HFFc6 (cell line): ENCODE measurements at places on chromosomes 5 and 9. TPM values are rescaled to one million over a fixed set of nuclear protein-coding genes. Genes with fewer than 3 reads are reported as not detected.

DNA sequence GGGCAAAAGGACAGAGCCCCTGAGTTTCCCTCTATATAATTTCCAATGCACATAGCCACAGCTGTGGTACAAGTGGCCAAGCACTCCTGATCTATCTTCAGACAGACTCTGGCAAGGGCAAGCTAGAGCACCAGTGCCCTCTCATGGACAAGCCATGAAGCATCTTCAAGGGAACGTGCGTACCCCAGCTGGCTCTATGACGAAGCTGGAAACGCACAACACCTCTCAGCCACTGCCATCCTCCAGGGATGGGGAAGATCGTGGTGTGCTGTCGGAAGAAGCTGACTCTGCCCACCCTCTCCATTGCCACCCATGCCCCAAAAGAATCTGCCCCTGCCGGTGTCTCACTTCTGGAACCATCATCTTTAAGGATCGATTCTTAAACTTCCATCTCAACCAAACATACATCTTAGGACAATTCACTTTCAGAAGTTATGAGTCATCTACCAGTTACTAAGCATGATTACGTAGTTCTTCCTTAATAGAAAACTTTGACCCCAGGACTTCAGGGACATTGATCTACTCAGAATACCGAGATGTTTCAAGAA is 482.9 kb downstream of the AGTPBP1 start:
- peak; percentile 32 for DNase-seq

Gene ENTPD8
- total RNA-seq, result not detected in 3 replicates

- DNase-seq, result no peak
Observed at GRCh38 chr9:101859620-101860019, 121.2 kb upstream of the GRIN3A start.

DNA sequence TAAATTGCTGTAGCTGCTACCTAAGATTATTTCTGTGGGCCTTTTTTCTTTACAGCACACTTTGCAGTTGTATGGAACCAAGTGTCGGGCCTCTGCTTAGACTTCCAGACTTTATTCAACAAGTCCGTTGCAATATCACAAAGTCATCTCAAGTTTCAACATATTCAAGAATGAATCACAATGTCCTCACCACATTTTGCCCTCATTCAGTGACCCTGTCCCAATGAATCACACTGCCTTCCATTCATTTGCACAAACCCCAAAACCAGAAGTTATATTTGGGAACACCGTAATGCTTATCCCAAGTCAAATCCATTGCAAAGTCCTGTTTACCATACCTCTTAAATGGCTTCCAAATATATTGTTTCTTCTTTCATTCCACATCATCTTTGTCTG is 439.6 kb downstream of the CSNK1G3 start:
- DNase-seq, result peak; percentile 92

Gene FCN2
- not detected in 3 replicates for total RNA-seq

Gene ANXA2R
- 0.67 to 0.99 TPM (median 0.78 TPM) in 3 replicates for total RNA-seq

Gene ECM2
- total RNA-seq, result 0.18 to 0.46 TPM (median 0.30 TPM) in 3 replicates

Gene HTR4
- not detected in 3 replicates for total RNA-seq

- peak; percentile 54 for DNase-seq
Observed at GRCh38 chr9:17630531-17630949, 51.7 kb downstream of the SH3GL2 start.

DNA sequence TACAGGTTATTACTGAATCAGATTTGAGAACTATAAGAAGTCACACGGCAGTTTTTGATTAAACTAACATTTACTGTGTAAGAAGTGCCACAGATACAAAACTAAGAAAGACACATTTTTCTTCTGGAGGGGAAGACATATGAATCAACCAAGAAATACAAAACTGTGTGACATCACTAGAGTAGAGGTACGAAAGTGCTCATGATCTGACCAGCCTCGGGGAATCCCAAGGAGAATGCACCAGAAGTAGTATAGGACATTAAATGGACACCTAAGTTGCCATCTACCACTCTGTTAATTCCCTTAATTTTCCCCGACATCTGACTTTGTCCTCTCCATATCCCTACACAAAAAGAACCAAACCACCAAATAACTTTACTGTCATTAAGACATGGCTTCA is 5.3 kb upstream of the IFNK start:
- DNase-seq, result no peak

GRCh38 chr5:377326-377981 is 55.9 kb downstream of the AHRR start:
- DNase-seq, result no peak

Gene ZMAT2
- 56.0 to 67.8 TPM (median 64.2 TPM) in 3 replicates for total RNA-seq

- DNase-seq, result no peak
Observed at GRCh38 chr5:151053796-151054462, 26.9 kb downstream of the TNIP1 start.

- no peak for DNase-seq
Observed at GRCh38 chr5:24720743-24721142, 76.0 kb upstream of the CDH10 start.

Gene SLC6A19
- total RNA-seq, result not detected in 2 replicates

GRCh38 chr9:130142641-130143040 is 29.6 kb upstream of the NCS1 start:
- no peak for DNase-seq

DNA sequence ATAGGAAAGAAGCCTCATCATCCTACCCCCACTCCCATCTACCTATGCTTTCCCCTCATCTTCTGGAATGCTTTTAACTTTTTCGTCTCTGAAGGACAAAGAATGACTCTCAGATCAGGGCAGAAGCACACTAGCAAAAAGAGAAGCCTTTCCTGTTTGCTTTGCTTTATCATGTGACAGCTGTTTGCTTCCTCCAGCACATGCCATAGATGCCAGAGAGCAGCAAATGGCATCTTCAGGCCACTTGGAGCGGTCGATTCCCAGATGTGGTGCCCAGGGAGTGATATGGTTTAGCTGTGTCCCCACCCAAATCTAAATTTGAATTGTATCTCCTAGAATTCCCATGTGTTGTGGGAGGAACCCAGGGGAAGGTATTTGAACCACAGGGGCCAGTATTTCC is 294.8 kb downstream of the GADD45G start:
- no peak for DNase-seq

GRCh38 chr9:75462866-75463265 is 374.6 kb downstream of the OSTF1 start:
- DNase-seq, result no peak

- DNase-seq, result no peak
Observed at GRCh38 chr5:158658446-158659230, 441.1 kb downstream of the EBF1 start.

Gene PCDHA1
- 0.14 to 0.35 TPM in 2 of 3 replicates, not detected in the other for total RNA-seq

Gene ANKRD20A1
- not detected in 3 replicates for total RNA-seq

Gene EGFL7
- total RNA-seq, result 3.6 to 6.7 TPM (median 4.2 TPM) in 3 replicates

DNA sequence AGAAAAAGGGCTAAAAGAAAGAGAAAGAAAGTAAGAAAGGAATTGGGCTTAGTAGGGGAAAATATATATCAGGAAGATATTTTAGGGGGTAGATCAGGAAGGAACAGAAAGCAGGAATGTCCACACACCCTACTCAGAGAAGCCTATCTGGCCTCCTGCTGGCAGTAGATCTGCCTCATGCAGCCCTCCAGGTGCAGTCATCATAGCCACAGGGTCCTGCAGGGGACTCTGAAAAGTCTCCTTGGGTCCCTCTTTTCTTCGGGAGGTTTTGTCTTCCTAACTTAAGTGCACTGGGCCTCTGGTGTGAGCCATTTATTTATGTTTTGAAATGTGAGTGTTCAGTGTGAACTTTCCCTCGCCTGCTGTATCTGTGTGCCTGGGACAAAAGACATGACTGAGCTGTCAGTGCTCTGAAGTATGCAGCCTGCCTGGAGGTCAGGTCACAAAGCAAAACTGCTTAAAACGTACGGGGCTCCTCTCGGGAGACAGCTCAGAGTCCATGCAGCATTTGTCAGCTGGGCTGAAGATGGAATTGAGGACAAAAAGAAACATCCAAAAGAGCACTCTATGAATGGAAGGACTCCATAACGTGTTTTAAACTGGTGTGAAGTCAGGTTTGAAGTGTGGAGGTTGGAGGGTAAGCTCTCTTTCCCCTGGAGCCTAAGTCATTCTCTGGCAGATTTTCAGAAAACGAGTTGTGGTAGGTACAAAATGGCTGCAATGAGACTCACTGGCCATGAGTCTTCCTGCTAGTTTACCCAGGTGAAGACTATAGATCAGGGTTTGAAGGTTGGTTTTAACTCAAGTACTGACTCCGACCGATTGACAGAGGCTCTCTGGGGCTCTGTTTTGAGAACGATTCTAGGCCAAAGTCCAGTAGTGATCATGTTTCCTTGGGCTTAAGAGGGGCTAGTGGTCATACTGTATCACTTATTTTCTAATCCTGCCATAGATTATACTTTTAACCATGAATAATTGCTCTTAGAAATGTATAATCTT is 151.8 kb upstream of the GDNF start:
- no peak for DNase-seq
